ENCODE measurements at places on chromosomes 3 and 15. TPM values are rescaled to one million over a fixed set of nuclear protein-coding genes. Genes with fewer than 3 reads are reported as not detected.

SCAMP2 gene
- total RNA-seq = 93.7 TPM

CCR3 gene
- not detected for total RNA-seq

PLSCR4 gene
- total RNA-seq = not detected

REC114 gene
- not detected for total RNA-seq

PLSCR2 gene
- total RNA-seq = not detected

GOLGA6L2 gene
- not detected for total RNA-seq

GP5 gene
- 0.31 TPM for total RNA-seq

CHRFAM7A gene
- not detected for total RNA-seq

PRR23A gene
- total RNA-seq = not detected

PFN2 gene
- 0.42 TPM for total RNA-seq

UPK1B gene
- total RNA-seq = not detected

TMEM158 gene
- total RNA-seq = 0.26 TPM

B3GNT5 gene
- total RNA-seq = 17.0 TPM

TAGLN3 gene
- 1.1 TPM for total RNA-seq

KIF23 gene
- total RNA-seq = 41.6 TPM

HLTF gene
- total RNA-seq = 22.6 TPM

LHFPL4 gene
- total RNA-seq = not detected

LARP6 gene
- total RNA-seq = not detected

SYNM gene
- total RNA-seq = 2.0 TPM

SKOR1 gene
- total RNA-seq = 0.21 TPM

RUVBL1 gene
- 137 TPM for total RNA-seq

TIMP4 gene
- not detected for total RNA-seq

ROPN1 gene
- not detected for total RNA-seq

ATP8B4 gene
- 52.9 TPM for total RNA-seq

ENTPD3 gene
- total RNA-seq = not detected

PCLAF gene
- total RNA-seq = 58.6 TPM

SLC2A2 gene
- total RNA-seq = not detected

ROPN1B gene
- not detected for total RNA-seq

FGF12 gene
- not detected for total RNA-seq

NR2F2 gene
- not detected for total RNA-seq

PDE12 gene
- total RNA-seq = 34.7 TPM

XIRP1 gene
- 3.0 TPM for total RNA-seq

HRG gene
- not detected for total RNA-seq

ATP10A gene
- 47.9 TPM for total RNA-seq

TRIM42 gene
- not detected for total RNA-seq

LRRC28 gene
- 14.8 TPM for total RNA-seq

SAMMSON gene
- not detected for total RNA-seq

TP63 gene
- 0.51 TPM for total RNA-seq

GABRA5 gene
- not detected for total RNA-seq

RYR3 gene
- total RNA-seq = 0.02 TPM

ST8SIA2 gene
- not detected for total RNA-seq

ILDR1 gene
- total RNA-seq = 0.34 TPM

ADAMTS17 gene
- 0.83 TPM for total RNA-seq

BNC1 gene
- not detected for total RNA-seq
